ENCODE measurements at places on chromosomes 7 and 10.

GRCh38 chr10:52128056-52128683 lies 185.9 kb upstream of the DKK1 start:
- no peak for DNase-seq

DNA sequence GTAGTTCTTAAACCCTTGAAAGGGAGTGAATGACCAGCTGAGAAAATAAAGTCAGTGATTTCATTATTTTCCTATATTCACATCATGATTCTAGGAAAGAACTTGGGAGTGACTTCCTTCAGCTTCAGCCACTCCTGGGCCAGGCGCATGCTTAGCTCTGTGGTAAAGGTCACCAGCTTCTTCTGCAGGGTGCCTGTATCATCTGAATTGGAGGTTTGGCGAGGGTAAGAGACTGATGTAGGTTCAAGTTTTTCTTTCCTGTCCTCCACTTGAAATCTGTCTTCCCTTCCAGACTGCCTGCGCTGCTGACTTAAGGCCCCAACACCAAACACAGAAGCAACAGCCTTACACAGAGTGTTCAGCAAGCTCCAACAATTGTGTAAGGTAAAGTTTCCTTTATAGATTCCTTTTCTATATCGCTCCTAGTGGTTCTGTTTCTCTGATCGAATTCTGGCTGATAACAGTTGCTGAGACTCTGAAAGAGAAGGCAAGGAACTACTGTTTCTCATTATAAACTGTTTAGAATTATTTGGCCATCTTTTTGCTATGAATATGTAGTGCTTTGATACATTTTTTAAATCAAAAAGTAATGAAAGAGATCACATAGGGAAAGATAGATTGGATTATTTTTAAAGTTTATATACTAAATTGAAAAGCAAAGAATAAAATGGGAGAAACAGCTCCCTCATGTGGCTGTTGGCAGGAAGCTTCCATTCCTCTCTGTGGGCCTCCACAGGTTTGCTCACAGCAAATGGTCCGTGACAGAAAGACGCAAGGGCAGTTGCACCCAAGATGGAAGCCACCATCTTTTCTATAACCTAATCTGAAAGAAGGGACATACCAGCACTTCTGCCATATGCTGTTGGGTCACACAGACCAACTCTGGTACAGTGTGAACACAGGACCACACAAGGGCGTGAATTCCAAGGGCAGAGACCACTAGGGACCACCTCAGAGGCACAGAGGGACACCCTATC lies 14.0 kb downstream of the GATAD1 start:
- DNase-seq, result no peak

- DNase-seq, result no peak
Observed at GRCh38 chr10:4344492-4344994, 481.5 kb upstream of the AKR1E2 start.

- DNase-seq, result no peak
Observed at GRCh38 chr10:3445648-3446047, 273.1 kb upstream of the PITRM1 start.

DNA sequence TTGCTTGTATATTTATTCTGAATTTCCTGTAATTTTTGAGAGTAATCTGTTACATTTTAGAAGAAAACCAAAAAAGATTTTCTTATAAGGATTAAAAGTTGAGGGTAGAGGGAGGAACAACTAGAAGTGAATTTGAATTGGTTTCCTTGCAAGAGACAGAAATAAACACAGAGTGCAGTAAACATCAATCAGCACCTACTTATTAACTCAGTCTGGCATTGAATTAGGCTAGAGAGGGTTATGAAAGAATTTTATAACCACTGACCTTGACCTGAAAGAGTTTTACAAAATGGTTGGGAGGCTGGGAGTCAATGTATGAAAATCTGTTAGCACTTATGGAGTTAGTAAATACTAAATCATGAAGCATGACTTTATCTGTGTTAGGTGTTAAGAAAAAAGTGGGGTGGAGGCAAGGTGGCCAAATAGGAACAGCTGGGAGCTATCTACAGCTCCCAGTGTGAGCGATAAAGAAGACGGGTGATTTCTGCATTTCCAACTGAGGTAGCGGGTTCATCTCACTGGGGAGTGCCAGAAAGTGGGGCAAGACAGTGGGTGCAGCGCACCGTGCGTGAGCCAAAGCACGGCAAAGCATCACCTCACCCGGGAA lies 106.5 kb downstream of the PDE1C start:
- DNase-seq, result no peak

- DNase-seq, result no peak
Observed at GRCh38 chr10:11520892-11521291, 90.6 kb downstream of the USP6NL start.
